ENCODE measurements at places on chromosomes 7 and 10.
A peak's percentile ranks its signal among the peaks of the same experiment; 100 is the strongest.

- DNase-seq: no peak
These were observed 22.3 kb downstream of the COX15 start for GRCh38 chr10:99709480-99710229.

DNA sequence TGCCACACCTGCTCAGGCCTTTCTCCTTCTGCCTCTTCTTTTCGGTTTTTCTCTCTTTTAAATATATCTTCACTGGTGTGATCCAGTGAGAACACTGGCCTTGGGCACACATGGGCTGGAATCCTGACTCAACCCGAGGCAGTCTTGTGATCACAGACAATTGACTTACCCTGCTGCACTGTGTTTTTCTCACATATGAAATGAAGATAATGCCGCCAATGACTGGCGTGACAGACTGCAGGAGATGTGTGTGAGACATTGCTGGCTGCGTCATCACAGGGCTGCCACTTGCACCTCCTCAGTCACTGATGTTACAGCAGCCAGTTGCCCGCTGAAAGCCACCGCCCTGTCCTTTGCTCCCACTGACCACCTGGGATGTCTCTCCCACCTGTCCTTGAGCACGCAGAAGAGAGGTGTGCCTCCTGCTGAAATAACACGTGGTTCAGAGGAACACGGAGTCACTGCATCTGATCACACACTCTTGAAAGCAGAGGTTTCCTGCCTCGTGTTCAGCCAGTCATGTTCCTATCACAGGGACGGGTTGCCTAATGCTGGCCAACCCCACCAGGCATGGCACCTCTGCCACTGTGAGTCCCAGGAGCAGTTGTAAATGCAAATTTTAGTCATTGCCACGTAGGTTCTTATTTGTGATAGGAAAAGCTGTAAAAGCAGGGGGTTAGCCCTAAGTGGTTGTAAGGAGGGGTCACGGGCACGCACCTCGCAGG, 124.6 kb upstream of the LANCL2 start:
- no peak for DNase-seq

DNA sequence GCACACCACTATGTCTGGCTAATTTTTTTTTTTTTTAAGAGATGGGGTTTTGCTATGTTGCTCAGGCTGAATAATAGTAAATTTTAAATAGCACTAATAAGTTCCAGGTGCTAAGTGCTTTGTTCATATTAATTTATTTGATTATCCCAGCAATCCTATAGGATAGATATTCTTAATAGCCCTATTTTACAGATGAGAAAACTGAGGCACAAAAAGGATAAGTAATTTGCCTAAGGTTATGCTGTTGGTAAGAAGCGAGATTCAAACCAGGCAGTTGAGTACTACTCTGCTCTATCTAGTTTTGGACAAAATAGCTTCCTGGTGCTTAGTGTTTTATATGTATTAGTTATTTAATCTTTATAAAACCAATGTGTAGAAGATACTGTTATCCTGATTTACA, 72.5 kb upstream of the STRIP2 start:
- DNase-seq: no peak

DNA sequence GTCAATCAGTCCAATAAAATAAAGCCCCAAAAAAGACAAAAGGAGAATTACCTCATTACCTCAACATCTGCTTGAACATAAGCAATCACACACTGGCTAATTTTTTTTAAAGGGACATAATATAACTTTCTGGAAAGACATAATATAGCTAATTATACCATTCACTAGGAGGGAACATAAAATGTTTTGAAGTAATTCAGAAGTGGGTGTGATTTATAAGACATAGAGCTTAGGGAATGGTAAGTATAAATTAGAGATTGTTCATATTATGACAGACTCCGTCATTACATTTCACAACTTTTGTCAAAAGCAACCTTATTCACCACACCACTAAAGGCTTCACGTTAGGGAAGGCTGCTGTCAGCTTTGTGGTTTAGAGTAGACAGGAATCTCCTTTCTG, 3.8 kb downstream of the SHTN1 start:
- no peak for DNase-seq

DNA sequence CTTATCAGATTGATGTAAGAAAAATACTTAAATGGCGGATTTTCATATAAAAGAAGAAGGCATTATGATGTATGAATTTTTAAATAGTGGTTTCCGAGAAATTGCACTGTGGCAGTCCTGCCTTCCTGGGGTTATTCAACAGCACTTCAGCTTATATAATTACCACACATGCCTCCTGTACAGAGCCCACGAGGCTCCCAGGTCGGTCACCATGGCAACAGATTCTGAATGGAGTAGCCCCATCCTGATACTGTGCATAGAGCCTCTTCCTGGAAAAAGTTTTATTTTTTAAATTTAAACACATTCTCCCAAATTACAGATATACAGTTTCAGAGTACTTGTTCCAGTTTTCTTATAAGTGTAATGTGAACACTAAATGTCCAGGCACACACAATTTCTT, 15.9 kb upstream of the ASB4 start:
- DNase-seq: no peak

DNA sequence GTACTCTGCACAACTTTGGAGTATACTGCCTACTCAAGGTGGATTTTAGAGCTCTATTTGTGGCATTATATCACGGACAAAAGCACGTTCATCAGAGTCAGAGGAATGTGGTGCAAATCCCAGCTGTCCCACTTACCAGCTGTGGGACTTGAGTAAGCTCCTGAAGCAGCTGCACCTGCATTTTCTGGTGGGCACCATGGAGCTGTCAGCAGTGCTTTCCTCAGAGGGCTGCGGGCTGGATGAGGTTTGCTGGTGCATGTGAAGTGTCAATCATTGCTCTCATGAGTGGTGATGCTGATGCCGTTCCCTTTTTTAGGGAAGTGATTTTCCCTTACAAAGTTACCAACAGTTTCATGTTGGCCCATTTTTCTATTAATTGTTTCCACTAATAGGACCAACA, 53.4 kb downstream of the EGFR start:
- DNase-seq: no peak

DNA sequence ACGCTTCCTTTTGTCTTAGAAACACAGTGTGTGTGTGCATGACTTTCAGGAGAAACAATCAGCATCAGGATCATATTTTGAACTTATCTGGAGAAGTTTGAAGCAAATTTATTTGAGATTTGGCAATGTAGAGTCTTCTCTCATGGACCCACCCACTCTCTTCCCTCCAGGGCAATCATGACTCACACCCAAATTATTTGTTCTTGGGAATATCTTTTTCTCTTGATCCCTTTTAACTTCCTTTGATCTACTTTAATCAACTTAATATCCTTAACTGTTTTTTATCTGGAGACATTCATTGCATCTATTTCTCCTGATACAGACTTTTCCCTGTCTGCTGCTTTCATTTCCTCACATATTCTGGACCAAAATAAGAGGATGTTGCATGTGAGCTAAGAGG, 1174.3 kb downstream of the GATA3 start:
- no peak for DNase-seq

DNA sequence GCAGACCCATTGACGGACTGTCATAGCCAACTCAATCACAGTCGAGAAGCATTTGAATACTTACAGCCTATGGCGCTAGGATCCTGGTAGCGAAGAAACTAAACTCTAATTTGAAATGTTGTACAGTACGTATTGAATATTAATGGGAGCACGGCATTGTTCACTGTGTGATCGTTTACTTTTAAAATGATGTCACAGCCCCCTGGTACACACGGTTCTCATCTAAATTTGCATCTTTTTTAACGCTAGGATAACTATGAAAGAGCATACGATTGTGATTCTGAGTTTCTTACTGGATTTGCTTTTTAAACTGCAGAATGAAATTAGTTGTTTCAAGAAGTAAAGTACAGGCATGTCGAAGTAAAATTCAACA, 895 bp upstream of the NAPEPLD start:
- DNase-seq: no peak

- no peak for DNase-seq
These were observed 54.3 kb upstream of the DPYSL4 start for GRCh38 chr10:132132421-132132841.

DNA sequence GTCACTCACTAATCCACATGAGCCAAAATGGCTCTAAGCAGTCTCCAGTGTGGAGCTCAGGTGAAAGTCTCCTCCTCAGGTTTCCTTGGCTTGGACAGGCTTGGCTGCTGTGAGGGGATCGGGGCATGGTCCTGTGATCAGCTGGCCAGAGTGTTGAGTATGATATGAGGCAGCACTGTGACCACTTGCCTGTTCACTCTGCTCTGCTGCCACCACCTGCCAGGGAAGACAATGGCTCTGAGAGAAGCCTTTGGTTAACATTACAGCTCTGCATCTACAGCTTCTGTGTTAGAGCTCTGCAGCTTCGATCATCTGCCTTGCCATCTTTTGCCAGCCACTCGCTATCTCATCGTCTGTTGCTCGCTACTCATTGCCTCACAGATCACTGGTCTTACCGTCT, 20.1 kb upstream of the PTN start:
- DNase-seq: no peak

DNA sequence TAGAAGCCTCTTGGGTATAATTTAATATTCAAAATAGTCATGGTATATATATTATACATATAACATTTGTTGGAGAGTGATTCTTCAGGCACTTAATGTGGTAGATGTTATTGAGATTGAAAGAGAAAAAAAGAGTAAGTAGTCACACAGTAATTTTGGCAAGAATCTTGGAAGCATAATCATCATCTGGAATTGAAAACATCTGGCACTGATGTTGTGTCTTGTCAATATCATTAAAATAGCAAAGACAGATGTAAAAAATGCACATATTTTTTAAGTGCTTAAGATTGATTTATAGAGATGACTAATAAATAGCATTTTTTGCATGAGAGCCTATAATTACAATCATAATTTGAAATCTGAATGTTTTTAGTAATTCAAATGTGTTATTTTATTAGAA, 9.5 kb downstream of the SEMA3D start:
- DNase-seq: no peak

DNA sequence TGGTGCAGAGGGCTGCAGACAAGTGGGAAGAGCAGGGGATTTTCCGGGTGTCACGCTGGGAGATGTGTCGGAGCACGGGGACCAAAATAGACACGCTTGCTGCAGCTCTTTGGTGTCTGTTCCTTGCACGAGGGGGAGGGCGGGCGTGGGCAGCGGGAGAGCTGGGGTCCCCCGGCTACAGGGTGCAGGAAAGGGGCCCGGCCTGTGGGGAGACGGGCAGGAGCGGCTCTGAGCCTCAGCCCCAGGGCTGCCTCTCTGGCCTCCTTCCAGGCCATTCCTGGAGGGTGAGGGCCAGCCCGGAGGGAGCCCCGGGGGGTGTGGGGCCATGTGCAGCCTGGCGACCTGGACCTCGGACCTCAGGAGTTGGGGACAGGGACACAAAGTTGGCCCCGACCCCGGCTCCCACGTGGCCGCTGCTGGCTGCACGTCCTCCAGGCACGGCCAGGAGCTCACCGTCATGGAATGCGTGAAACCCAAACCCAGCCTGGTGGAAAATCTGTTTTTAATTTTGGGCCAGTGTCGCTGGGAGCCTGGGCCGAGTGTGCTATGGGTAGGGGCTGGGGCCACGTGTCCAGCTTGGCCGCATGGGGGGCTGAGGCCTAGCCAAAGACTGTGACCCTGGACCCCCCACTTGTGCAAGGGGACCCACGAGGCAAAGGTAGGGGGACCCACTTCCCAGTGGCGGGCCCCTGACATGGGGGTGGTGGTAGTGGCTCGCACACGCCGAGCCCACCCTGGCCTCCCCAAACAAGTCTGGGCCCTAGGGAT, 6.6 kb downstream of the TTYH3 start:
- no peak for DNase-seq

- DNase-seq: no peak
These were observed 64.0 kb upstream of the PLA2G12B start for GRCh38 chr10:73018632-73019031.

GRCh38 chr7:141023295-141023694, 8.5 kb upstream of the MRPS33 start:
- DNase-seq: no peak

GRCh38 chr10:109939315-109939961, 16.1 kb upstream of the XPNPEP1 start:
- no peak for DNase-seq

- DNase-seq: no peak
These were observed 138.4 kb upstream of the MDFIC start for GRCh38 chr7:114783508-114783907.

GRCh38 chr7:98078197-98078870, 28.3 kb upstream of the LMTK2 start:
- no peak for DNase-seq

- DNase-seq: no peak
These were observed 136.4 kb upstream of the PRKCQ start for GRCh38 chr10:6716516-6716915.

DNA sequence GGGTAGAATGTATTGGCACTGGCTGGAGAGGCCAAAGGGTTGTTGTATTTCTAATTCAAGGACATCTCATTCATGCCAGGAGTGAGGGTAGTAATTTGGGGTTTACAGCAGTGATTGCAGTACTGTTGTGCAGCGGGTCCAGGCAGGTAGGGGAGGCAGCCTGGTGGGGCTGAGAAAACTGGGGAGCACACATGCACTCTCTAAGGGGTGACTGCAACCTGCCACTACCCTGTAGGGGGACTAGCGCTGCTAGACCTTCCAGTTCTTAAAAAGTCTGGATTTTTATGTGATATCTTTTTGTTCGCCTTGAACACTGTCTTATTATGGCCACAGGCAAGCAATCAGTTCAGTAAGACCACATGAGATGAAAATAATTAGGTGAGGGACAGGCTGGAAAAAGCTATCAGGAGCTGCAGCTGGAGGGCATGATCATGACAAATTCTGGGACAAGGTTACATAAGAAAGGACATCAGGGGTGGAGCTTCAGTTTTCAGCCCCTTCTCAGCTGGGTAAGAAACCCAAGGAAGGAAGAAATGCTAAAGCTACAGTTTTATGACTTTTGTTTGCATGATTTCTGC, 149.0 kb downstream of the ARHGAP21 start:
- DNase-seq: no peak

GRCh38 chr10:117320050-117320665, 55.1 kb downstream of the PDZD8 start:
- peak; percentile 5 for DNase-seq

DNA sequence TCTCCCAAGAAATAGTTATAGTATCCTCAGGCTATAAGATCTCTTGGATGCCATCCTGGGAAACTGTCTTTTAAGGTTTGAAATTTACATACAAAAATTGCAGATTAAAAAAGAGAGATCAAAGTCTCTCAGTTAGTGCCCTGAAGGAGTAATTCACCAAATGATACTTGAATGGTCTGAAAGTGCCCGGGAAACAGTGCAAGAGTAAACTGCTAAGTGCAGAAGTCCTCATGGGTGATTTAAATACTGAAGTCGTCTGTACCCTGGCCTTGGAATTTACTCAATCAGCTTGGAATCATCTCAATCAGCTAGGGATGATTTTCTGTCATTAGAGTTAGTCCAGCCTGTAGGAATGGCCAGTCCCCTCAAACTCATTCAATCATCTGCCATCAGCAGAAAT, 155.3 kb downstream of the GLI3 start:
- no peak for DNase-seq

DNA sequence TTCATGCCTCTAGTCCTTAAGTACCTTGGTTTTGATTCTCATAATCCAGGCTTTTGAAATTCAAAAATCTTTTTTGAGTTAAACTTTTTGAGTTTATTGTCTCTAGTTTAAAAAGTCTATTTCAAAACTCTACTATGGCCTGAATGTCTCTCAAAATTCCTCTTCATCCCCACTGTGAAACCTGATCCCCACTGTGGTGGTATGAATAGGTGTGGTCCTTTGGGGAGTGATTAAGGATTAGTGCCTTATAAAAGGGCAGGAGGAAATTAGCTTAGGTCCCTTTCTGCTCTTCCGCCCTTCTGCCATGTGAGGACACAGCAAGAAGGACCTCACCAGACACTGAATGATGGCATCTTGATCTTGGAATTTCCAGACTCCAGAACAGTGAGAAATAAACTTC, 44.1 kb upstream of the JAZF1 start:
- DNase-seq: no peak
